ENCODE measurements at places on chromosomes 3 and 15.
A peak's percentile ranks its signal among the peaks of the same experiment; 100 is the strongest.

GRCh38 chr3:122123850-122124249 is 59.6 kb upstream of the CASR start:
- DNase-seq: no peak

GRCh38 chr15:65184305-65184867 is 756 bp downstream of the CLPX start:
- peak; percentile 40 for DNase-seq

- DNase-seq: no peak
These were observed 12.0 kb upstream of the FGD5 start for GRCh38 chr3:14806641-14807263.

DNA sequence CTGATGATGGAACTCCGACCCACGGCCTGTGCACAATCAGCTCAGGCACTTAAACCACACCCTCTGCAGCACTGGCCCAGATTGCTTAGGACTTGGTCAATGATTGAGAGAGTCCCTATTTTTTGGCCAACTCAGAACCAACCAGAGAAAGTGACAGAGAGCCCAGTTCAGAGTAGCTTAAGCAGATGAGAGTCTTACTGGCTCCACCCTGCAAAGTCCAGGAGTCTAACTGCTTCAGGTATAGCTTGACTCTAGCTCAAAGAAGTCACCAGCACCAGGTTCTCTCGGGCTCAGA is 20.1 kb downstream of the SLC6A20 start:
- DNase-seq: no peak

- no peak for DNase-seq
These were observed 446.7 kb upstream of the GBE1 start for GRCh38 chr3:82208002-82208710.

- DNase-seq: no peak
These were observed 64.5 kb downstream of the SMAD6 start for GRCh38 chr15:66766282-66767230.

- no peak for DNase-seq
These were observed 24.1 kb downstream of the CBLB start for GRCh38 chr3:105844704-105845103.

DNA sequence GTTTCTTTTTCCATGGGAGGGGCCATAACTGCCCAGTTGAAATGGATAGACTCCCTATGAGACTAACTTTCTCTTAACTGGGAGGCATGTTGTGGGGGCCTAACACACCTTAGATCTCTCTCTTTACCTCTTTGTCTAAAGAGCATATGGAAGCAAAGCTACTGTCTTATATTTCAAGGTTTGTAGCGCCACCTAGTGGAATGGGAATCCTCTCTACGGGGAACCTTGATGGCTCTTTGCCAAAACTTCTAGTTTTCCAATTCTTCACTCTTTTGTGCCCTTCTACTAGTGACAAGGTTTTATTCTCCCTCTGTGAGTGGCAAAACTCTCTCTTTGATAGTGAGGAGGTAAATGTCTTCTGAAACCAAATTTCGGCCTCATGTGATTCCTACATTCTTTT is 1030.4 kb upstream of the CADM2 start:
- DNase-seq: no peak

DNA sequence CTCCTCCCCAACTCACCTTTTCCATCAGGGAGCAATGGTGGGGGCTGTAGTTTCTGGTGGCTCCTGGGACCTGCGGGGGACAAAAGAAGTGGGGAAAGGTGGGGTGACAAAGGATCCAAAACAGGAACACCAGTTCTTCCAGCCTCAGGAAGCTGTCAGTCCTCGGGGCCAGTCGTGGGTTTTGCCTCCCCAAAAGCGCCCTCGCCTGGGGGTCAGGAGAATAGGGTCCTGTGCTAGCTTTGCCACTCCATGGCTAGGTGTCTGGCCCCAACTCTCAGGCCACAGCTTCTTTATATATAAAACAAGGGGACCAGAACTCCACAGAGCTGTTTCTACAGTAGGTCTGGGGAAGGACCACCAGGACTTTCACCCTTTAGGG is 4.0 kb downstream of the CCDC9B start:
- no peak for DNase-seq

GRCh38 chr3:128714887-128715491 is 11.0 kb upstream of the RAB7A start:
- DNase-seq: no peak

GRCh38 chr3:110069761-110070160 is 732.4 kb upstream of the DPPA4 start:
- DNase-seq: no peak

DNA sequence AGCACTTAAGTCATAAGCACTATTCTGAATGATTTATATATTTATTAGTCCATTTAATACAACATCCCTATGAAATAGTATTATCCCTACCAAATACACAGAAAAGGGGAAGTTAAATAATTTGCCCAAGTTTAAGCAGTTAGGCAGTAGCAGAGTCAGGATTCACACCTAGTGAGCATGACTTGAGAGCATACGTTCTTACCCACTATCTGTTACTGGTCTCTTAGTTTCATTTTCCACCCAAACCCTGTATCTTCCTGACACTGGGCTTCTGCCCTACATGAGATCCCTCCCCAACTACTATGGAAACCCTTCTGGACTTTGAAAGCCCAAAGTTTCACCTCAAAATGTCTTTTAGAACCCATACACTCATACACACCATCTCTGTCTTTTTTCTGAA is 4.4 kb upstream of the ATOSA start:
- no peak for DNase-seq

- no peak for DNase-seq
These were observed 132.8 kb downstream of the TUSC7 start for GRCh38 chr3:116842254-116842957.

DNA sequence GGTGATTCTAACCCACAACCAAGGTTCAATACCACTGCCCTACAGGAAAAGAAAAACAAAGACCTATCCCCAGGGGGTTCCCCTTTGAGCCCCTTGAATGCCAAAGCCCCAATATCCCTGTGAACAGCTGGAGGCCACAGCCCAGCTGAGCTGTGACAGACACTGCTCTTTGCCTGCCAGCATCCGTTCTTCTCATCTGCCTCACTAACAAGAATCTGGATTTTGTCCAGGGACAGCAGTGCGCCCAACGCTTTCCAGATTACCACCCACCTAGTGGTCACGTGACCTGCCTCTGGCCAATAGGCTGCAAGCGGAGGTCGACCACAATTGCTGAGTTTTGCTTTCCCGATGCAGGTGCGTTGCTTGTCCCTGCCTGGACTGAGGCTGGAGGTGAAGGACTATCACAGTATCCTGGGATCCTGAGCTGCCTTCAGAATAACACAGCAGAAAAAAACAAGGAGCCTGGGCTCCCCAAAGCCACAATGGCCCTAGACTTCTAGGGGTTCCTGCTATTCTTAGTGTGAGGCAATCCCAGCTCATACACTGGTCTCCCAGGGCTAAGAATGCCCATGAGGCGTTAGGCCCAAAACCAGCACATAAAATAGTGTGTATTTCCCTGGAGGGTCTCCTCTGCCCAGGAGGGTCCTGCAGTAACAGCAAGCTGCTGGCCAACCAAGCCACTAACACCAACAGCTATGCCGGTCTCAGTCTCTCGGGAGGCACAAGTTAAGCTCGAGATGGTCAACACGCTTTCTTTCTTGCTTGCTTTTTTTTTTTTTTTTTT is 13.8 kb downstream of the BDH1 start:
- no peak for DNase-seq

DNA sequence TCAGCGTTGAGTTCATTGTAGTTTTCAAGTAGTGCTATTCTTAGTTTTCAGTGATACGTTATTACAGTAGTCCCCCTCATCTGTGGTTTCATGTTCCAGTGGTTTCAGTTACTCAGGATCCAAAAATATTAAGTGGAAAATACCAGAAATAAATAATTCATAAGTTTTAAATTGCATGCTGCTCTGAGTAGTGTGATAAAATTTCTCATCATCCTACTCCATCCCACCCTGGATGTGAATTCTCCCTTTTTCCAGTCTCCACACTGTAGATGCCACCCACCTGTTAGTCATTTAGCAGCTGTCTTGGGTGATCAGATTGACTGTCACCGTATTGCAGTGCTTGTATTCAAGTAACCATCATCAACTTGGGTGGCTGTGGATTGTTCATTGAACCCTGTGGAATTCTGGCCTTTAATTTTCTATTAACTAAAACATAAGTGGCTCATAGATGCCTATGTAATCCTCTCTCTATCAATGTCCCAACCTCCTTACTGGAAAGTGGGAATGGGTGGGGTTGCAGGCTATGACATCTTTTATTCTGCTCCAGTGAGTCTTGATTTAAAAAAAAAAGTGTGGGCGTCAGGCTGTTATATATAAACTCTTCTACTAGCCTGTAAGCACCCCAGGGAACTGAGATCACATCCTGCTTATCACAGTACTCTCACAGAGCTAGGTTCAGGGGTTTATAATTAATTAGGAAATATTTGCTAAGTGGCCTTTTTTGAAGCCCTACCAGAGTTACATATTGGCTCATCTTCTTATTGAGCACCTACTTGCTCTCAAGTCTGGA is 97.5 kb downstream of the CFAP20DC start:
- no peak for DNase-seq

DNA sequence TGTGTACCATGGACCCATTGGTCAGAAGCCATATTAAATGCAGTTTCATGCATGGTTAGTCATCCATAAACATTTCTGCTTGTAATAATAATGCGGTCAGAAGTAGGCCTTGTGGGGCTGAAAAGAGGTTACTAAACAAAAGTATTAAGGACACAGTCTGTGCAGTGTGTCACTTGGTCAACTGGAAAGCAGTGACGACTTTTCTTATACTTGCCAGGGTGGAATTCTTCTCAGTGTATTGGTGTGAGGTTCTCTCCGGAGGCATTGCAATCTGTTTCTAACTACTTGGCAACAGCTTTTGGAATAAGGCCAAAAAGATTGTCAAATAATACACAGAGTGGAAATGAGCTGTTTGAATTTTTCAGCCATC is 46.8 kb downstream of the CHL1 start:
- DNase-seq: no peak

- peak; percentile 78 for DNase-seq
These were observed 98.1 kb upstream of the SNRPN start for GRCh38 chr15:24856397-24857390.

- no peak for DNase-seq
These were observed 264.3 kb upstream of the ARHGEF26 start for GRCh38 chr3:153856932-153857331.

- DNase-seq: no peak
These were observed 105.8 kb upstream of the UNC13C start for GRCh38 chr15:53872410-53872809.

GRCh38 chr3:14319654-14320182 is 82.7 kb upstream of the SLC6A6 start:
- peak; percentile 38 for DNase-seq

DNA sequence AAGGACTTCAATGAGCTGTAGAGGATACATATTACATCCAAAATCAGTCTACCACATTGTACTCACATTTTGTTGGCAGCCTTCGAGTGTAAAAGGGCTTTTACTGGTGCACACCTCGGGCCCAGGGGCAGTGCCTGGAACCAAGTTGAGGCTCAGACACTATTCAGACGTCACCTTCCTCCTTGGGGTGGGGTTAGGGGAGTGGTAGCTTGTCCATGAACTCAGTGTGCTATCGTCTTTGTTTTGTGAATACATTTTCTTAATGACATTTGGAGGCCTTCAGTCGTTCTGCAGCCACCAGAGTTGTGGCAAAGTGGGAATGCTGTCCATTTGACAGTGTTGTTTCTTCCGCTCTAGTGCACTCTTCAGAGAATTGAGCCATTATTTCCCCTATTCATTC is 114.2 kb downstream of the PGPEP1L start:
- no peak for DNase-seq

DNA sequence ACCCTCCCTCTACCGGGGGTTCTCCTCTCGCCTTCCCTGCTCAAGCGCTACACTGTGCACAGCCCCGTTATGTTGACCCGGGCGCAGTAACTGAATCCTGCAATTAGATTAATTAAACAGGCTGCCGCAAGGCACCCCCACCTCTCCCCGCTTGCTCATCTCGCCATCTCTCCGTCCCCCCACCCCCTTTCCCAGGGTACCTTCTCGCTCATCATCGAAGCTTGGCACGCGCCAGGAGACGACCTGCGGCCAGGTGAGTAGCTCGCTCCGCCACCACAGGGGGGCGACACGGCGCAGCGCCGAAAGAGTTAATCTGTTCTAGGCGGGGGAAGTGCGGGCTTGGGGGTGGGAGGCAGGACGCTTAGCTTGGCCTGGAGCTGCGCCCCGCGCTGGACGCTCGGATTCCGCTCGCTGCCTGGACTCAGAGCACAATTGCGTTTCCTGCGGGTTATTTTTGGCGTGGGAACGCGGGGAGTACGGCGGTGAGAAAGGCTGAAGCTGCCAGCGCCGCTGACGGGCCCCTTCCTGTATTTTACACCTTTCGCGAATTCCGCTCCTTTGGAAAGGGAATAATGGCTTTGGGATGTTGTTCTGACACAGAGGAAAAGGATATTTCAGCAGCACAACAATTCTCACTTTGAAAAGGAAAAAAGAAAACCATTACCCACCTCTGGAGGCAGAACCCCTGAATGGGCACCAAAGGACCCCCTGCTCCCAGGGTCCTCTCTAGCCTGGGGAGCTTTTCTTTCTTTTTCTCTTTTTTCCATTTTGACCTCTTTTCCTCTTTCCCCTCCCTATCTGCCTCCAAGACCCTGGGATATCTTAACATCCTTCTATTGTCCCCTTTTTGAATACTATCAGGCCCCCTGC is 1.5 kb downstream of the DLL4 start:
- DNase-seq: no peak

GRCh38 chr15:49152552-49153312 is 2.7 kb downstream of the COPS2 start:
- no peak for DNase-seq

- DNase-seq: no peak
These were observed 1.2 kb downstream of the YEATS2 start for GRCh38 chr3:183698756-183699155.

- DNase-seq: no peak
These were observed 355.0 kb downstream of the ERC2 start for GRCh38 chr3:56113231-56113630.

- DNase-seq: no peak
These were observed 77.2 kb downstream of the LDHAL6B start for GRCh38 chr15:59283717-59284391.

- DNase-seq: no peak
These were observed 28.4 kb downstream of the CCDC12 start for GRCh38 chr3:46947981-46948791.

- no peak for DNase-seq
These were observed 15.8 kb downstream of the EFCAB12 start for GRCh38 chr3:129412542-129413198.

DNA sequence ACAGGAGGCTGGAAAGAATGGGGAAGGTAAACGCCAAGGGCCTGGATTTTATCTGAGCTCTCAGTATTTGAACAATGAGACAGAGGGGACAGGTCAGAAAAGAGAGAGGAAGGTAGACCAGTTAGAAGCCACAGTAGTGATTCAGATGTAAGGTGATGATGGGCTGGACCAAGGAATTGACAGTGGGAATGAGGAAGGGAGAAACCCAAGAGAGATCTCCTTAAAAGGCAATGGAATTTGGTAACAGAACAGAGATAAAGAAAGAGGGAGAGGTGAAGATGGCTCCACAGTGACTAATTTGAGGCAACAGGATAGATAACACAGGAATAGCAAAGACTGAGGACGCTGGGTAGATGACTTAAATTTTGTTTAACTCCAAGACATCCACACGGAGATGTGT is 11.4 kb upstream of the HEG1 start:
- DNase-seq: no peak

- no peak for DNase-seq
These were observed 26.8 kb upstream of the THBS1 start for GRCh38 chr15:39553947-39554693.

GRCh38 chr3:54691289-54691771 is 236.5 kb downstream of the LRTM1 start:
- DNase-seq: no peak

Data from neural crest cell (in vitro differentiated cells).